Lower lobe of right lung (tissue), 2 donors: ENCODE measurements at places on chromosomes 16 and 17.

DNA sequence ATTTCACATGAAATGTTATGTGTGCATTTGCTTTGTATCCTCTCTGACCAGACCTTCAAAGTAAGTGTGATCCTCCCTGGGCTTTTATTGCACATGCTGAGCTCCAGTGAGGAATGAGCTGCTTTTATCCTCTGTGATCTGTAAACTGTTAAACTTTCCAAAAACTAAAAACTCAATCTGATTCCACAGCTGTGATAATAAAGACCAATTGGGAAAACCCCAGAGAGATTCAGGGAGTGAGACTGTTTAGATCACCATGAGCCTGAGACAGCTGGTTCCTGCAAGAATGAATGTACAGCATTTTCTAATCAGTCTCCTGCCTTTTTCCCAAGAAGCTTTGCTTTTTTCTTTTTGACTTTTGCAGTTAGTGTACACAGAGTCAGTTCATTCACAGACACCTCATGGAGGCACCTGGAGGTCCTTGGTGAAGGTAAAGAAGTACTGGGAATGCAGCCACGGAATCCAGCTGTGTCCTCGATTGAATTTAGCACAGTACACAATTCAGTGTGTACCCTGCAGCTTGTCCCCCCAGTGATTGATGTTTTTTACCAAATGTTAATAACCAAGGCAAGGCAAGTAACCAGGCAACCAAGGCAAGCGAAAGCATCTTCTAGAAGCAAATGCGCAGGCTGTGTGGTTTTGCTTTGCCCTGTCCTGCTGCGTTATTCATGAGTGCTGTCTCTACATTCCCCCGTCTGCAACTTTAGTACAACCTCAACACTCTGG lies 182.6 kb downstream of the LGALS9B start:
- no peaks in the 10 kb centered on the region for H3K27me3 ChIP-seq
- H3K4me1 ChIP-seq, result no peaks in the 10 kb centered on the region
- H3K36me3 ChIP-seq, result no peaks in the 10 kb centered on the region

GRCh38 chr17:16298140-16298662 lies 55.1 kb downstream of the CENPV start:
- peaks cover 5% of the 10 kb centered on the region for H3K36me3 ChIP-seq
- H3K4me1 ChIP-seq, result no peaks in the 10 kb centered on the region
- H3K27ac ChIP-seq, result no peak overlapping the region
- no peaks in the 10 kb centered on the region for H3K27me3 ChIP-seq

GRCh38 chr16:8622315-8622656 lies 788 bp downstream of the METTL22 start:
- peak overlapping the region; percentile 92 for H3K27ac ChIP-seq
- peaks cover 14% of the 10 kb centered on the region for H3K4me1 ChIP-seq
- DNase-seq, result no peak
- H3K4me3 ChIP-seq, result peak overlapping the region; percentile 99
- H3K36me3 ChIP-seq, result peaks cover 18% of the 10 kb centered on the region

GRCh38 chr16:9308850-9309249 lies 217.4 kb downstream of the HAPSTR1 start:
- no peak overlapping the region for H3K4me3 ChIP-seq
- DNase-seq, result no peak
- H3K27me3 ChIP-seq, result no peaks in the 10 kb centered on the region
- H3K27ac ChIP-seq, result no peak overlapping the region
- H3K36me3 ChIP-seq, result no peaks in the 10 kb centered on the region

GRCh38 chr17:81727324-81728031 lies 15.4 kb downstream of the SLC25A10 start:
- H3K36me3 ChIP-seq, result no peaks in the 10 kb centered on the region
- no peak overlapping the region for H3K4me3 ChIP-seq
- H3K4me1 ChIP-seq, result peaks cover 9% of the 10 kb centered on the region
- peaks cover 27% of the 10 kb centered on the region for H3K27me3 ChIP-seq
- peak; percentile 55 for DNase-seq
- no peak overlapping the region for H3K27ac ChIP-seq

- H3K27ac ChIP-seq, result peak overlapping the region; percentile 81
- H3K4me1 ChIP-seq, result peaks cover 70% of the 10 kb centered on the region
- peaks cover 7% of the 10 kb centered on the region for H3K36me3 ChIP-seq
- peak; percentile 93 for DNase-seq
Observed at GRCh38 chr17:45228763-45229539, 7.3 kb downstream of the FMNL1 start.

DNA sequence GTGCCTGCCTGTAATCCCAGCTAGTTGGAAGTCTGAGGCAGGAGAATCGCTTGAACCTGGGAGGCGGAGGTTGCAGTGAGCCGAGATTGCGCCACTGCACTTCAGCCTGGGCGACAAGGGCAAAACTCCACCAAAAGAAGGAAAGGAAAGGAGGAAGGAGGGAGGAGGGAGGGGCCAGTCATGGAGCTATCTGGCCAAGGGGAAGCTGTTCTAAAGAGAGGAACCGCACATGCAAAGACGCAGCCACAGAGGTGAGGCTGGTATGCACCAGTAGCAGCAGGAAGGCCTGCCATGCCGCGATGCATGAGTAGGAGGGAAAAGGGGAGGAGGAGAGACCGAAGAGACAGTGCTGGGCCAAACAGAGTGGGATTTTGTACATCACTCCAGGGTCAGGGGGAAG lies 35.9 kb downstream of the HSBP1 start:
- DNase-seq, result no peak
- no peaks in the 10 kb centered on the region for H3K36me3 ChIP-seq
- H3K27ac ChIP-seq, result no peak overlapping the region
- peaks cover 10% of the 10 kb centered on the region for H3K4me1 ChIP-seq
- no peaks in the 10 kb centered on the region for H3K27me3 ChIP-seq

- no peaks in the 10 kb centered on the region for H3K27me3 ChIP-seq
- H3K4me1 ChIP-seq, result no peaks in the 10 kb centered on the region
Observed at GRCh38 chr16:78606545-78606944, 507.1 kb downstream of the WWOX start.

- H3K27ac ChIP-seq, result no peak overlapping the region
- no peaks in the 10 kb centered on the region for H3K27me3 ChIP-seq
- no peaks in the 10 kb centered on the region for H3K36me3 ChIP-seq
- no peak overlapping the region for H3K4me3 ChIP-seq
Observed at GRCh38 chr16:15556130-15556529, 86.8 kb downstream of the MARF1 start.

DNA sequence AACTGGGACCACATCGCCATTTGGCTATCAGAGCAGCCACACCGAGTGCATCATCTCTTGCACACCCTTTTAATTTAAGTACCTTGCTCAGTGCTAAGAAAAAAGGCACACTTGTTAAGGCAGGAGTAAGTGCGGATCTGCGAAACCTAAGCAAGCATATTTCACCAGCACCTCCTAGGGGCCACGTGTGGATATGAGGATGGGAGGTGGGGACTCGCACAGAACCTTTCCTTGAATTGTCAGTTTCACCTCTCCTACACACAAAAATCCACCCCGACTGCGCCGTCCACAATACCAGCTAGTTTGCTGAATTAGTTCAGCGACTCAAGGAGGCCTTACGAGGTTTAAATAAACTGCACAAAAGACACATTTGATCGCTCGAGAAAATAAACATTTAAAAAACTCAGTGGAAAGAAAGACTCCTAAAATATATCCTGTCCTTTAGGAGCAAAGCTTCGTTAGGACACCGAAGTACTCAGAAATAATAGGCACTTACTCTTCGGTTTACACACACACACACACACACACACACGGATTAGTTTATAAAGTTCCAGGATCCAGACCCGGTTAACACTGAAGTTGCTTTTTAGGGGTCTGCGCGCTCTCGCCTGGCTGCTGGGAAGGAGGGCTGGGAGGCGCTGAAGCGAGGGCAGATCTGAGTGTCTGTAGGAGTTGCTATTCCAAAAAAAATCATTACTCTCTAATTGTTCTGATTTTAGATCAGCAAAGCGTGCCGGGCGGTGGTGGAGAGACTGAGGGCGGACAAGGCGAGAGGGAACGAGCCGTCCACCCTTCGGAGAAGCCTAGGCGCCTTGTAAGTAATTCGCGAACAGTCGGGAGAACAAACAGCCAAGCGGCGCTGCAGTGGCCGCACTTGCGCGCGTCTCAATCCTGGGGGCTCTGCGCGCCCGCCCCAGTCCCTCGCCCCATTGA lies 1.0 kb upstream of the KCNJ2 start:
- H3K4me3 ChIP-seq, result peak overlapping the region; percentile 73
- H3K27me3 ChIP-seq, result no peaks in the 10 kb centered on the region
- no peaks in the 10 kb centered on the region for H3K36me3 ChIP-seq
